ENCODE measurements at places on chromosomes 6 and 20.

DNA sequence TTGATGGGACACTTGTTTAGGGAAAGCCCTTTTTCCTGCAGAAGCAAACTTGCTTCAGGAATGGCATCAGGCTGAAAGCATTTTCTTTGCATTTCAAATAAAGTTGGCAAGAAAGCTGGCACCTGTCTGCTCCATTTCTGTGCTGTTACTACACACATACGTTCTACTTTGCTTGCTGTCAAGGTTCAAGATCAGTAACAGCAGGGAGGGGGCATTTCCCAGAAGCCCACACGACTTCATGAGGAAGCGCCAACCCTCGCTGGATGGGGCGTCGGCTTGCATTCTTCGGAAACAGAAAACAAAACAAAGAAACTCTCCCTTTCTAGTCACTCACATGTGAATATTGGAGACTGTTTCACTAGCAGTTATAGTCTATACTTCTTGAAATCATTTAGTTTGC lies 46.4 kb downstream of the AKAP12 start:
- no peak for DNase-seq

DNA sequence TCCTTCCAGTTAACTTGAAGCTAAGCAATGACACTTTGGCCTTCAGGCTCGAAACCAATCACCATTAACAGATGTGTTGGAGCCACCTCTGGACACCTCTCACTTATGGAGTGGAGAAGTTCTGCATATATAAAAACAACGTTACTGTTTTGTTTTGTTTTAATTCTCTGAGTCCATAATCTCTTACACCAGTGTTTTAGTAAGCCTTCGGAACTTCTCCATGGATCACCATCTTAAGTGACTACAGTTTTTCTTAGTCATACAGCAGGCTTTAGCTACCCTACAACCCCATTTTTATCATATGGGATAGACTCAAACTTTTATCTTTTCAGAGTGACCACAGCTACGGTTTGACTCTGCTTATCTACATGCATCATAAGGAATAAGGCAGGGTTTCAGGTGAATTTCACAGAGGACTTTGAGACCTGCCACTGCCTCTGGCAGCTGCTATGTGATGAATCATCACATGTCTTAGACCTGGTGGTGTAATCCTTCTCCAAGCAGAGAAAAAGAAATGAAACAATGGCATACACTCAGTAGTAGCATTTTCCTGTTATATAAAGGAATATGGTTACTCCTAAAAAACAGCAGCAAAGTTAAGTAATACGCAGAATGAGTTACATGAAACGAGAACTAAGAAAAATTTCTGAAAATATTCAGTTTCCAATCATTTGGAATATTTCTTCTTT lies 5.5 kb upstream of the HDDC2 start:
- no peak for DNase-seq

DNA sequence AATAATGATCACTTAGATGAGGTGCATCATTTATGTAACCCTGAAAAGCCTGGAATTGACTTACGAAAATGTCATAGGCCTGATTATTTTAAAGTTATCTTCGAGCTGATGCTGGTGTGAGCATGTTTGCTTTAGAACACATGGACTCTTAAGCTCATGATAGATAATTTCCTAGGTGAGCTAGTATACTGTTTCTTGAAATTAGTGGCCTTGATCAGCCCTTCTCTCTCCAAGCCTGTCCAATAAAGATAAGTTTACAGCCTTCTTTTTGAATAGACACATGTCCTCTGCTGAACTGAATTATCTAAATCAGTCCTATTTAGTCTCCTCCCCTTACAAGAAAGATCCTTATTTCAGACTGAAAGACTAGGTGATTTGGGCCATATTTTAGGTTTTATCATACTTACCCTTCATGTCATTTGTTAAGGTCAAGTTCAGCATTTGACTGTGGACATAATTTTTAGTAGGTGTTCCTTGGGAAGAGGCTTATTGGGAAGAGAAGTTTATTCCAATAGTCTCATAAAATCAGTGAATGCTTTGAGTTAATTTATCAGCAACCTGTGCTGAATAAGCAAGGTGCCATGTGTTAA lies 15.3 kb downstream of the FOXO3 start:
- no peak for DNase-seq

DNA sequence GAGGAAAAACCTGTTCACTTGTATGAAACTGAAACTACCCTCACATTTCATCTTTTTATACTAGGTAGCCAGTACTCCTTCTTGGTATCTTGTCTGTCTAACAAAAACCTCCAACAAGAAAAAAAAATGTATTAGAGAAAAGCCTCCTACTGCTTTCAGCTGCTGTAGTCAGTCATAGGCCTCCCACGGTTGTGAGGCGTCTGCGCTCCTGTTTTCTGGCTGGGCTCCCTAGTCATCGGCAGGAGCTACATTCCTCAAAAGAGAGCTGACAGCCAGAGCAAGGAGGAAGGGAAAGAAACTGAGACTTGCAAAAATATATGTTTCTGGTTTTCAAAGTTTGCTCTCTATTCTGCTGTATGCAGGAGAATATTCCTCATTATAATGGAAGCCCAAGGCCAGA lies 517.0 kb downstream of the LMBRD1 start:
- DNase-seq, result no peak

DNA sequence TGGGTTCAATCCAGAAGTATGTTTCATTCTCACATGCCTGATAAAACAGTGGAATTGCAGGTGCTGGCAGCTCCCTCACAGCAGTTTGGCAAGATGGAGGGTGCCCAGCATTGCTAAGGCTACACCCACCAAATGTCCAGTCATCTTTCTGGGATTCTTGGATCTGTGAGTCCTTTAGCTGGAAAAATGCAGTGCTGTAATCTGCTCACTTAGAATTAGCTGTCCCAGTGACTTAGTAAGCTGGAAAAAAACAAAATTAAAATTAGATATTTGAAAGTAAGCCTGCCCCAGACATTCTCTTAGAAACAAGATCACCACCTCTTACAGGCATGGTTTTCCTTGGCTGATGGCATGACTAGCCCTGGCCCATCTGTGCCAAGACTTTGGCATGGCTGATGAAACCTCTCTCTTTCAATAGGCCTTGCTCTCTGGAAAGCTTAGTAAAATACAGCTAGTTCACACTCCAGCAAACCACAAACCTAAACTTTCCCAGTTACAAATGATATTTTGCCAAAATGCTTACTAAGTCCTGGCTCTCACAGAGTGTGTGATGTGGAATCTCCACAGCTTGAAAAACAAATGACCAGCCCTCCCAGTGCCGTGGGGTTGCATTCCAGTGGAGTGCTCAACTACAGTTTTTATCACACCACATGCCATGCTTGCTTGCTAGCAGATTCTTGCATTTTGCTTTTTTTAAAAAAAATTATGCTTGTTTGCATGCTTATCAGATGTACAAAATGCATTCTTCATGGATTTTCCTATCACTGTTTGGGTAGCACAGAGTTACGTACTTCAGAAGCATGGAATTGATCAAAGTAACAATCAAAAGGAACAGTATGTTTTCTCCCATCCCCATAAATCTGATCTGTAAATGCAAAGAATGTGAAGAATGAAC lies 261.5 kb downstream of the EYA4 start:
- no peak for DNase-seq

DNA sequence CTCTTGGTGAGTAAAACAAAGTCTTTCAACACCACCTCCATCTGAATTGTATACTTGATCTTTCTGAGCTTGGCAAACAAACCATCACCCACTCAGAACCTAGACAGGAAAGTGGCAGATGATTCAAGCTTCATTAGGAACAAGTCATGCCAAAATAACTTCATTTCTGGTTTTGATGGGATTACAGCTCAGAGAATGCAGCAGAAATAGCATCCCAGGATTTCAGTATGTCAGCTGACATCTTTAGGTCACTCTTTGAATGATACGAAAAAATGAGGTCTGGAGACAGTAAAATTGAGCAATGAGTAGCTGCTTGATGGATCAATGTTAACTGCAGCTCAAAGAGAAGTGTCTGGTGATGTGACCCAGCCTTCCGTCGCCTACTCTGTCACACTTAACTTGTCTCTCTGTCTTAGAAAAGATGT lies 92.4 kb downstream of the GJA10 start:
- no peak for DNase-seq

- no peak for DNase-seq
Measured at GRCh38 chr6:3501826-3502500, 45.1 kb upstream of the SLC22A23 start.

DNA sequence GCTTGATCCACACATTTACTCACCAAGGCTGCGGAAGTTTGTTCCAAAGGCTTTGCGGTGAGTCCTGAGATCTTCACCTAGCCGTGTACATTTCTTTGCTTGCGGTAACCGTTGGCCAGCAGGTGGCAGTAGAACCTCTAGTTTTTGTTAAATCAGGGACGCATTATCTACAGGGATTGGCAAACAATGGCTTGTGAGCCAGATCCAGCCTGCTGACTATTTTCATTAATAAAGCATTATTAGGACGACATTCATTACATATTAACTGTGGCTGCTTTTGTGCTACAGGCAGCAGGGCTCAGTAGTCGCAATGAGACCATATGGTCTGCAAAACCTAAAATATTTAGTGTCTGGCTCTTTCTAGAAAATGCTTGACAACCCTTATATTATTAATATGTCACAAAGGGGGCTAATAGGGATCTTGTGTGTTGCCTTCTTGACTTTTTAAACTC lies 174.1 kb downstream of the DOK5 start:
- peak; percentile 40 for DNase-seq

- no peak for DNase-seq
Measured at GRCh38 chr6:127026247-127026646, 92.2 kb upstream of the RSPO3 start.

DNA sequence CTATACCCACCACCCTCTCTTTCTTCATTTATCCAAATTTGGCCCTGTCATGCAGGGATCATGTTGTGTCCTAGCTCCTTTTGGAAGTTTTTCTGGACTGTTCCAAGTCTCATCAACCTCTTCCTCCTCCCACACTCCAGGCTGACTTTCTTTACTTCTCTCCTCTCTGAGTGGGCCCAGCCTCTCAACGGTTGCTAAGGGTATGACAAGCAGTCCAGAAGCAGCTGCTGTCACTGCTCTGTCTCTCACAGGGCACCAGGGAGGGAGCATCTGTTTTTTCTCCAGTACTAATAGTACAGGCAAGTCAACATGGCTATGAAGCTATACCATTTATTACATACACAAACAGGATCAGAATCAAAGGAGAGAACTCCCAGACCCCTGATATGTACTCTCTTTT lies 8.2 kb downstream of the NT5DC1 start:
- no peak for DNase-seq

DNA sequence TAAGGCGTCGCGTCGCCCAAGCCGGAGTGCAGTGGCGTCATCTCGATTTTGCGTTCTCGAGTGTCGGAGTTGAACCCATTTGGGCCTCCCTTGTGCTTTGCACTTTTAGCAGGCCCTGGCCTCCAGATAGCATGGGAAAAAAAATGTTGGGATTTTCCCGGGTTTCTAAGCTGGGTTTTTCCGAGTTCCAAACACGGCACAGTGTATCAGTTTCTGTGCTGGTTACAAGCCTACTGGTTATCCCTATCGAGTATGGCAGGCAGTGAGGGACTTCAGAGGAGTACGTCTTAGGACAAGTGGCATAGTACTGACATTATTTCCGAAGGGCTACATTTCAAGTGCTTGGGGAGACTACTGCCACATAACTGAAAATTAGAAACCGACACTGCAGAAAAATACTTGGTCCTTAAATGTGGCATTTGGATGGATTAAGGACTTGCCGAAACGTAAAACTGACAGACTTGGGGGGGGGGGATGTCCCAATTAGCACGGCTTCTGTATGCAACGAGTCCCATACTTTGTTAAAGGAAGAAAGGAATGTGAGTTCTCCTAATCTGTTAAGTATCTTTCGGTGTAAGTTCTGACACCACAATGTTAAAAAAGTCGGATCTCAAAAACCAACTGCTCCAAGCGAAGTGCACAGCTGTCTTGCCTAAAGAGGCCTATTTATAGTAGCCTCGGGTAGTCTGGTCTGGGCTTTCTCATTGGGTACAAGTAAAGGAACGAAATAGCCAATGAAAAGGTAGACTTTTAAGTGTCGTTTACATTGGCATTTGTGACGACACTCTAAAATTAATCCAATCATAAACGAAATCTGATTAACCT lies 70.2 kb downstream of the HFE start:
- DNase-seq, result no peak

DNA sequence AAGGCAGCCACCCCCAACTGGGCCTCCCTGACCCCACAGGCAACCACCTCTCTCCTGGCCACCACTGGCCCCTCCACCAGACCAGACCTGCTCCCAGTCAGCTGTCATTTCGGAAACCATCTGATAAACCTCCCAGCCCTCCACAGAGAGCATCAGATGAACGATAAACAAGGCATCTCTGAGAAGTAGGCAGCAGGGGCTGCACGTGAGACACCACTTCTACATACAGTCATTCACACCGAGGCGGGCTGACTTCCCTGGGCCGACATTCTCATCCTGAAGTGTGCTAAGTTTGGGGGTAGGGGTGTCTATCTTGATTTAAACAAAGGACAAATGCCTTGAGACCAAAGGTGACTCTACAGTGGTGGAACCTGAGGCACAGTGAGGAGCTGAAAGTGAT lies 13.8 kb downstream of the CPNE5 start:
- no peak for DNase-seq

DNA sequence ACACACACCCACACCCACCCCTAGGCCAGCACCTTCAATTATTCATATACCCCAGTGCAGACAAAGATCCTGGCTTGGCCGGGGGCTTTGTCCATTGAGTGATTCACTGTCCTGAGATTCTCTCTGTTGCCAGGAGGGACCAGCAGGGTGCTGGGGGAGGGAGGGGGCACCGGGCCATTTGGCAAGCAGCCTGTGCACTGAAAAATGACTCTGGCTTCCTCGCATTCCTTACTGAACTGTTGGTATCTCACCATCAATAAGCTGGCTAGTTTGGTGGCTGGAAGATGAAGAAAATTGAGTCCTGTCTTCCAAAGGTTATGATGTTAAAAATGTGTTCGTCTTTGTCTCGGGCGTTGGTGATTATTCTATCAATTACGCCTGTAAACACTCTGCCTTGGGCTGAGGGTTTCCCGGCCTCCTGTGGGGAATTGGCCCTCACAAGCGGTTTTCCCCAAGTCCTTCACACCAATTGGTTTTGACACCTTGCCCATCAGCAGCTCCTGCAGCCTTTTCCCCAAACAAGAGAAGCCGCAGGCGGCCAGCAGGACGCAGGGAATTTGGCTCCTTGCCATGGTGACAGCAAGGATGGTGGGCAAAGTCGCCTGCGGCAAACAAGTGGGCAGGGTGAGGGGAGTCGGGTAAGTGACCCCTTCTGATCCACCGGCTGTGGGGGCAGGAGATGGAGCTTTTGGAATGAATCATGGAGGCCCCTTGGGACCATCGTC lies 4.9 kb downstream of the VSTM2L start:
- DNase-seq, result no peak

DNA sequence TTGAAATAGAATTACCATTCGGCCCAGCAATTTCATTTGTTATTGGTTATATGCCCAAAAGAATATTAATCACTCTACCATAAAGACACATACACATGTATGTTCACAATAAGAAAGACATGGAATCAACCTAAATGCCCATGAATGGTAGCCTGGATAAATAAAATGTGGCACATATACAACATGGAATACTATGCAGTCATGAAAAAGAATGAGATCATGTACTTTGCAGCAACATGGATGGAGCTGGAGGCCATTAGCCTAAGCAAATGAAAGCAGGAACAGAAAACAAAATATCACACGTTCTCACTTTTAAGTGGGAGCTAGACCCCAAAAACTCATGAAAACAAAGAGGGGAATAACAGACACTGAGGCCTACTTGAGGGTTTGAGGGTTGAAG lies 52.6 kb upstream of the RNGTT start:
- DNase-seq, result no peak

Measured in stimulated activated CD8-positive, alpha-beta memory T cell treated with anti-CD3 and anti-CD28 coated beads, Interleukin-7, amount 100 ng/mL, for 24 hours (primary cell).